Naive thymus-derived CD4-positive, alpha-beta T cell (primary cell): ENCODE measurements at places on chromosomes 12 and 14. TPM values are rescaled to one million over a fixed set of nuclear protein-coding genes. Genes with fewer than 3 reads are reported as not detected.
A peak's percentile ranks its signal among the peaks of the same experiment; 100 is the strongest.

DNA sequence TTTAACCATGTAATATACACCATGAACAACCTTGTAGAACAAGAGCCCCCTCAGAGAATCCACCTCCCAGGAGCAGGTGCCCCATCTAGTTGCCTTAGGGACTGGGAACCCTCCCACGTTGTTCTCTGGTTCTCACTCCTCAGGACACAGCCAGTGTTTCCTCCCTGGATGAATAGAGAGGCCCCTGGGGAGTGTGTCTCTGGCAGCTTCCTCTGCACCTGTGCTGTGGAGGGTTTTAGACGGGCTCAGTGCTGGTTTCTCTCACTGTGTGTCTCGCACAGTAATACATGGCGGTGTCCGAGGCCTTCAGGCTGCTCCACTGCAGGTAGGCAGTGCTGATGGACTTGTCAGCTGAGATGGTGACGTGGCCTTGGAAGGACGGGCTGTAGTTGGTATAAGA is 581.3 kb downstream of the TMEM121 start:
- no peaks in the 10 kb centered on the region for H3K27me3 ChIP-seq
- H3K4me3 ChIP-seq, result no peak overlapping the region
- H3K36me3 ChIP-seq, result no peaks in the 10 kb centered on the region
- H3K4me1 ChIP-seq, result no peaks in the 10 kb centered on the region

DNA sequence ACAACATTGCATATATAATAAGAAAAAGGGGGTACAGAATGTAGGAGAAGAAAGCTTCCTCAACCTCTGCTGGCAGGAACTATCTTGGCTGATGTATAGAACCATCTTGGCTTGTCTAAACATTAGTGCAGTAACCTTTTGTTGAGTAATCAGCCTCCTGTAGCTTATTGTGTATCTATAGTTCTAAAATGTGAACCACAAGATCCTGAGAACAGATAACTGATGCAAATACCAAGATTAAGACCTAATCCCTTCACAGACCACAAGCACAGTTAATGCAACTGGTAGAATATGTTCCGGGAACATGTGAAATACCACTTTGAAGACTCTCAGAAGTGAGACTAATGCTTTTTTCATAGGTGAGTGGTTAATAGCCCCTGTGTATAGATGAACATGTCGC is 50.7 kb upstream of the KCNC2 start:
- H3K36me3 ChIP-seq, result no peaks in the 10 kb centered on the region
- no peak overlapping the region for H3K27ac ChIP-seq
- no peaks in the 10 kb centered on the region for H3K4me1 ChIP-seq

The FOXJ2 gene
- 29.1 TPM for total RNA-seq

The SAMD4A gene
- total RNA-seq, result 5.7 TPM

GRCh38 chr14:83757916-83758315 is 1772.0 kb upstream of the FLRT2 start:
- H3K36me3 ChIP-seq, result no peaks in the 10 kb centered on the region
- H3K27me3 ChIP-seq, result no peaks in the 10 kb centered on the region
- no peak overlapping the region for H3K4me3 ChIP-seq
- DNase-seq, result no peak

GRCh38 chr12:47832263-47832933 is 12.7 kb upstream of the HDAC7 start:
- peaks cover 23% of the 10 kb centered on the region for H3K4me1 ChIP-seq
- DNase-seq, result peak; percentile 78
- H3K36me3 ChIP-seq, result no peaks in the 10 kb centered on the region
- peak overlapping the region; percentile 69 for H3K27ac ChIP-seq
- no peaks in the 10 kb centered on the region for H3K27me3 ChIP-seq

DNA sequence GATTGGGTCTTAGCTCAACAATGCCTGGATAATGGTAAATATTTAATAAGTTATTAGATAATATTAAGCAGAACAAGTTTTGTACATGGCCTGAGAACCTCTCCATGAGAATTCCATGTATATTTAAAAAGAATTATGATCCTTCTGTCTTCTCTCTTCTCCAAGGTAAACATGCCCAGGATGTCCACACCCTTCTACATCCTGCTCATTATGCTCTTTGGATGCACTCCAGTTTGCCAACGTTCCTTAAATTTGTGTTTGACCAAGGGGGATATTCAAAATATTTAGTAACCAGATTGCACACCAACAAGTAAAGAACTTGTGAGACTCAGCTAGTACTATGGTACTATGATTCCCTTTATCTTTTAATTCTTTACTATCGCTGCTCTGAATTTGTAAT is 44.8 kb upstream of the ERGIC2 start:
- no peaks in the 10 kb centered on the region for H3K36me3 ChIP-seq
- no peaks in the 10 kb centered on the region for H3K27me3 ChIP-seq
- no peak for DNase-seq
- H3K4me3 ChIP-seq, result no peak overlapping the region
- H3K27ac ChIP-seq, result no peak overlapping the region
- no peaks in the 10 kb centered on the region for H3K4me1 ChIP-seq

The NANOG gene
- not detected for total RNA-seq

- H3K36me3 ChIP-seq, result no peaks in the 10 kb centered on the region
- no peak for DNase-seq
- peak overlapping the region; percentile 92 for H3K4me3 ChIP-seq
- no peaks in the 10 kb centered on the region for H3K27me3 ChIP-seq
- H3K4me1 ChIP-seq, result peaks cover 32% of the 10 kb centered on the region
- peak overlapping the region; percentile 83 for H3K27ac ChIP-seq
Observed at GRCh38 chr12:53626702-53627169, 554 bp upstream of the ATF7 start.

GRCh38 chr12:57142121-57142520 is 5.3 kb downstream of the LRP1-AS start:
- H3K4me3 ChIP-seq, result no peak overlapping the region
- no peak overlapping the region for H3K27ac ChIP-seq
- no peaks in the 10 kb centered on the region for H3K4me1 ChIP-seq
- DNase-seq, result no peak

DNA sequence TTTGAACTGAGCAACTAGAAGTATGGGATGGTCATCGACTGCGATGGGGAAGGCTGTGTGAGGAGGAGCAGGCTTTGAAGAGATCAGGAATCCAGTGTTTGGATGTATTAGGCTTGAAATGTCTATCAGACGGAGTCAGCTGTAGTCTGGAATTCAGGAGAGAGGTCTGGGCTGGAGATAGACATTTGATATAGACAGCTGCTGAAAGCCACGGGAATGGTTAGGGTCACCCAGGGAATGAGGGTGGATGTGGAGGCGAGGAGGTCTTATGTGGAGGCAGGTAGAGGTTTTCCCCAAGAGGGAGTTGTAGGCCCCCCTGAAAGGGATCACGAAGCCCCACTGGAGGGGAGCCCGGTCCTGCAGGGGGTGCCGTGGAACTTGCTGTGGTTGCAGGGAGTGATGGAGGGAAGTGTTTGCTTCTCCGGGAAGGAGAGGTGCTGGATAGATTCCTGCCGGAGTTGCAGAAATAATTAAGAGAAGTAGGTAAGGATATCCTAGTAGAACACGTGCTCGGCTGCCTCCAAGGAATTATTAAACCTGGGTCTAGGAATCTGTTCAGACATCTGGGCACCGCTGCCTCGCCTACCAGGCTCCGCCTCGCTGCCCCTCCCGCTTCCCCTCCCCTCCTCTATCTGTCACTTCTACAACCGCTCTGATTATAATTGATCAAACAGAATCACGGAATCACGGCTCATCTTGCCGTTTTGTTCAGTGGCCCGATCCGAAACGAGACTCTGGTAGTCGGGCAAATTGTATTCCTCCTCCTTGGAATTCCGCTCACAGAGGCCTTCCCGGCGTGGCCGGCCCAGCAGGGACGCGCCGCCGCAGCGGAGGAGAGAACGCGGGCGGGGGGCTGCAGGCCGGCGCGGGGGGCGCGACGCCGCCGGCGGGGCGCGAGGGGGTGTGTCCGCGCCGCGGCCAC is 826 bp upstream of the CACNA1C start:
- H3K36me3 ChIP-seq, result no peaks in the 10 kb centered on the region
- DNase-seq, result no peak
- no peak overlapping the region for H3K27ac ChIP-seq

The RTL1 gene
- total RNA-seq, result not detected in 2 replicates

The ARID4A gene
- total RNA-seq, result 73.3 TPM

The TPPP2 gene
- total RNA-seq, result not detected

The STYK1 gene
- total RNA-seq, result not detected

The PLEK2 gene
- total RNA-seq, result 0.36 and 1.1 TPM in 2 replicates

DNA sequence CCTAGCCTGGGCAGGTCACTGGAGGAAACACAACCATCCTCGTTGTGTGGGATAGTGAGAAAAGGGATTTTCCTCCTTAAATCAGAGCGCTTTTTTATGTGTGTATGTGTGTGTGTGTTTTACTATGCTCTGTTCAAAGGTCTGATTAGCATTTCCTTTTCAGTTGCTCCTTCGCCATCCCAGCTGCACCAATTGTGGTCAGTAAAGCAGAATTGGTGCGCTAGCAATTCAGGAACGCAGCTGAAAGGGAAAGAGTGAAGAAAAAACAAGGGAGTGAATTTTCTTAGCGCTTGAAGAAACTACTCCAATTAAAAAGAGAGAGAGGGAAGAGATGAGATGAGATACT is 173.3 kb upstream of the PARP11 start:
- no peaks in the 10 kb centered on the region for H3K4me1 ChIP-seq
- no peak overlapping the region for H3K27ac ChIP-seq
- no peaks in the 10 kb centered on the region for H3K36me3 ChIP-seq
- H3K27me3 ChIP-seq, result no peaks in the 10 kb centered on the region
- H3K4me3 ChIP-seq, result no peak overlapping the region
- DNase-seq, result no peak

The PTCSC3 gene
- total RNA-seq, result not detected

- no peak overlapping the region for H3K4me3 ChIP-seq
- no peak overlapping the region for H3K27ac ChIP-seq
- H3K4me1 ChIP-seq, result no peaks in the 10 kb centered on the region
- H3K27me3 ChIP-seq, result no peaks in the 10 kb centered on the region
- DNase-seq, result no peak
- H3K36me3 ChIP-seq, result no peaks in the 10 kb centered on the region
Observed at GRCh38 chr12:13342971-13343370, 146.4 kb downstream of the EMP1 start.

The C12orf54 gene
- not detected for total RNA-seq

DNA sequence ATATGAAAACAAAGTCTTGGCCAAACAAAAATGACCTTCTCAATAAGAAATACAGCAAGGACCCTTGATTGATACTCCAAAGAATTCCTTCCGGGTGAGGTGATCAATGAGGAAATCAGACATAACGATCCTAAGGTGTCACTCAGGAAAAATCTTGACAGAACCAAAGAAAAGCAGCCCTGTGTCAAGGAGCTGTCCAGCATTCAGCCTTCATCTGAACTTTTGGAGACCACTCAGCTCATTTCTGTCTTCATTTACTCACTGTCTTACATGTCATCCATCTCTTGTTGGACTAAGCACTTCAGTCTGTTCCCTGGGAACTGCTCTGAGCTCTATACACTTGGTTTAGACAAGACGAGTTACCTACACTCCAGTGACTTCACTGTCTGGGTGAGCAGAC is 179.9 kb downstream of the GRIN2B start:
- no peaks in the 10 kb centered on the region for H3K27me3 ChIP-seq
- no peaks in the 10 kb centered on the region for H3K4me1 ChIP-seq
- no peaks in the 10 kb centered on the region for H3K36me3 ChIP-seq
- no peak overlapping the region for H3K4me3 ChIP-seq

The NOVA1 gene
- not detected for total RNA-seq

DNA sequence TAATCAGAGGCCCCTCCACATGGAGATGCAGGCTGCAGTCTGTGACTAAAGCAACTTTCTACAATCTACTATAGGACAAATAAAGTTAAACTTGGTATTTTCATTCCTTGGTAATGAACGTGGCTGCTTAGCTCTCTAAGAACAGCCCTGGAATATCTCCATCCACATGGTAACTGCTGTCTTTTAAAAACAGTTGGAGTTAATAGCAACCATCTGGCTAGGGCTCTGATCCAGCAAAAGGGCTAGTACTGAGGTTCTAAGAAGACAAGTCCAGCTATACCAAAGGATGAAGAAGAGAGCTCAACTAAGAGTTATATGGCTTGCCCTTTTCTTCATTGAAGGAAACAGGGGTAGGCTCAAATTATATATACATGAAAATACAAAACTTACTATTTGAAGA is 920.1 kb downstream of the FLRT2 start:
- no peak overlapping the region for H3K4me3 ChIP-seq
- no peaks in the 10 kb centered on the region for H3K27me3 ChIP-seq
- H3K4me1 ChIP-seq, result no peaks in the 10 kb centered on the region
- no peak for DNase-seq
- no peaks in the 10 kb centered on the region for H3K36me3 ChIP-seq

- no peaks in the 10 kb centered on the region for H3K36me3 ChIP-seq
- no peak overlapping the region for H3K27ac ChIP-seq
- no peak for DNase-seq
Observed at GRCh38 chr14:101467181-101467926, 93.9 kb upstream of the DIO3 start.

GRCh38 chr12:22287776-22288621 is 46.5 kb downstream of the ST8SIA1 start:
- peak overlapping the region; percentile 11 for H3K4me3 ChIP-seq
- no peaks in the 10 kb centered on the region for H3K36me3 ChIP-seq
- H3K27me3 ChIP-seq, result no peaks in the 10 kb centered on the region

The DIO2 gene
- not detected for total RNA-seq

GRCh38 chr14:39097159-39097558 is 5.9 kb downstream of the SEC23A start:
- no peaks in the 10 kb centered on the region for H3K27me3 ChIP-seq
- H3K4me3 ChIP-seq, result no peak overlapping the region
- peaks cover 5% of the 10 kb centered on the region for H3K4me1 ChIP-seq
- no peak overlapping the region for H3K27ac ChIP-seq
- peaks cover 22% of the 10 kb centered on the region for H3K36me3 ChIP-seq

DNA sequence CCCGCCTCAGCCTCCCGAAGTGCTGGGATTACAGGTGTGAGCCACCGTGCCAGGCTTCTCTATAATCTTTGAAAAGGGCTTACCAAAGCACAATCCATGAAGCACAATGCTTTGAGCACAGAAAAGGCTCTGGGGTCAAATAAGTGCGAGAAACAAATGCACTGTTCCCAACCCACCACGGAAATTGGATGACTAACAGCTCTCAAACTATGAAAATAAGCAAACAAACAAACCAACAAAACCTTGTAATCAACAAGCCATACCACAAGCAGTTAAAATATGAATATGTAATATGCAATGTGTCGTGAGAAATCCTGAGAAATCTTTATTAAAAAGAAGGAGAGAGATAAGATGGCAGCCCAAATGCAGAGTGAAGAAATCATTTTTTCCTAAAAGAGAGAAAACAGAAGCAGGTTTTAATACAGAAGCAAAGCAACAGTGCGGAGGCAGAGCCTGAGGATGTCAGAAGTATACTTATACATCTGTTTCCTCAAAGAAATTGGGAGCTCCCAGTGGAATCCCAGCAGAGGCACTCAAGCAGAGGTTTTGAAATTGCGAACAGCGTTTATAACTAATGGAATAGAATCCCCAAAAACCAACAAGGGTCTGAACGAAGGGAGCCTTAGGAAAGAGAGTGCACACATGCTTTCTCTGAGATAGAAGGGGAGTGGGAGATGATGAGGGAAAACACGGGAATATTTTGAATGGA is 17.1 kb downstream of the SMCO2 start:
- H3K27ac ChIP-seq, result no peak overlapping the region
- no peak for DNase-seq
- no peaks in the 10 kb centered on the region for H3K4me1 ChIP-seq
- H3K36me3 ChIP-seq, result no peaks in the 10 kb centered on the region

The SALL2 gene
- 8.3 TPM for total RNA-seq

The SLC10A1 gene
- total RNA-seq, result not detected

GRCh38 chr12:53004178-53004577 is 2.1 kb upstream of the EIF4B start:
- no peak overlapping the region for H3K27ac ChIP-seq
- no peaks in the 10 kb centered on the region for H3K27me3 ChIP-seq
- H3K4me3 ChIP-seq, result no peak overlapping the region
- peaks cover 19% of the 10 kb centered on the region for H3K4me1 ChIP-seq

The BMAL2 gene
- total RNA-seq, result not detected
